HT1080 (cell line): ENCODE measurements at places on chromosomes 13 and 19. TPM values are rescaled to one million over a fixed set of nuclear protein-coding genes. Genes with fewer than 3 reads are reported as not detected.

Gene CPB2
- total RNA-seq, result 0.21 TPM in 1 of 2 replicates, not detected in the other

Gene ELAVL3
- total RNA-seq, result not detected in 2 replicates

Gene AMER2
- not detected in 2 replicates for total RNA-seq

Gene TMEM221
- not detected in 2 replicates for total RNA-seq

Gene WASF3
- total RNA-seq, result 5.9 and 6.5 TPM in 2 replicates

Gene ZNF534
- total RNA-seq, result 0.33 and 0.51 TPM in 2 replicates

Gene ADGRE3
- not detected in 2 replicates for total RNA-seq

Gene ERFL
- 0.72 TPM in 1 of 2 replicates, not detected in the other for total RNA-seq

Gene FLT3
- not detected in 2 replicates for total RNA-seq

- no peak for DNase-seq
These were observed 323.0 kb downstream of the DNAJC15 start for GRCh38 chr13:43346427-43346826.

GRCh38 chr19:33401683-33402420 is 28.3 kb downstream of the CEBPG start:
- DNase-seq, result no peak

- DNase-seq, result no peak
These were observed 75.9 kb downstream of the STK24 start for GRCh38 chr13:98500963-98501421.

GRCh38 chr19:42129399-42130253 is 2.6 kb downstream of the POU2F2 start:
- DNase-seq, result no peak

GRCh38 chr13:108346376-108346775 is 76.9 kb downstream of the TNFSF13B start:
- DNase-seq, result no peak

- no peak for DNase-seq
These were observed 2.7 kb downstream of the ZNF154 start for GRCh38 chr19:57706346-57706745.

DNA sequence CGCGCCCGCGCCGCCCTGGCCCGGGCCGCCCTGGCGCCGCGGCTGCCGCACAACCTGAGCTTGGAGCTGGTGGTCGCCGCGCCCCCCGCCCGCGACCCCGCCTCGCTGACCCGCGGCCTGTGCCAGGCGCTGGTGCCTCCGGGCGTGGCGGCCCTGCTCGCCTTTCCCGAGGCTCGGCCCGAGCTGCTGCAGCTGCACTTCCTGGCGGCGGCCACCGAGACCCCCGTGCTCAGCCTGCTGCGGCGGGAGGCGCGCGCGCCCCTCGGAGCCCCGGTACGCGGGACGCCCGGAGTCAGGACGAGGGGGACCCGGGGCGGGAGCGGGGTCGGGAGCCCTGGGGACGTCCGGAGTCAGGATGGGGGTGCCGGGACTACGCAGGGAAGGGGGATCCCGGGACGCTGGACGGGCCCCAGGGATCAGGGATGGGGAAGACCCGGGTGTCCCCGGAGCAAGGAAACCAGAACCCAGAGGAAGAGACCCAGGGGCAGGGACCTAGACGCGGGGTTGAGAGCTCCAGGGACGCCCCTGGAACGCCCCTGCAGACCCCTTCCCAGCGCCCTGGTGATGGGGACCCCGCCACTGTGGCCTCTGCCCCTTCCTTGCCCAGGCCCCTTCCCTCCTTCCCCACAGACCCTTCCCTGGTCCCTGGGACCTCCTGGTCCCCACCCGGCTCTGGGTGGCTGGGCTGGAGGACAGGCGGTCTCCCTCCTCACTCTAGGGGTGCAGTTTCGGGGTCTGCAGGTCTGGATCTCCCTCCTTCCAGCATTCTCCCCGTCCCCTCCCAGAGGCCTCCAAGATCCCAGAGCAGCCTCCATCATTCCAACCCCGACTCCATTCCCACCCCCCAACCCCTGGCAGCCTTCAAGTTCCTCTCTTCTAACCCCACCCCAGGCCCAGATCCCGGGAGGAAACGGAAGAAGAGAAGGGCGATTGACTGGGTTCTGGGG is 645 bp downstream of the GRIN3B start:
- DNase-seq, result no peak

GRCh38 chr13:45873491-45874325 is 22.2 kb upstream of the SIAH3 start:
- peak; percentile 90 for DNase-seq

DNA sequence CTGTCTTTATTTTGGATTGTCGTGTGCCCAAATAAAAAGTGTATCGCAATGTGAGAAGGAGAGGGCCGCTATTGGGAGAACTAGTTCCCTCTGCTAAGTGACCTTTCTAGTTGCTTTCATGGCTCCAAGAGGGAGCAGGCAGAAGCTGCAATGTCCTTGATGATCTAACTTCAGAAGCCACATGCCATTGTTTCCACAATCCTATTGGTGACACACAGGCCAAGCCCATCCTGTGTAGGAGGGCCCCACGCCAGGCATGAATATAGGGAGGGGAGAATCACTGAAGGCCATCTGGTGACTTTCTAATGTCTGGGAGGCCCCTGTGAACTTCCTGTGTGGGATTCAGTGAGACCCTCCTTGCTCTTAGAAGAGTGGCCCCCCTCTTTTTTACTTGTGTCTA is 47.8 kb upstream of the KPNA3 start:
- no peak for DNase-seq

DNA sequence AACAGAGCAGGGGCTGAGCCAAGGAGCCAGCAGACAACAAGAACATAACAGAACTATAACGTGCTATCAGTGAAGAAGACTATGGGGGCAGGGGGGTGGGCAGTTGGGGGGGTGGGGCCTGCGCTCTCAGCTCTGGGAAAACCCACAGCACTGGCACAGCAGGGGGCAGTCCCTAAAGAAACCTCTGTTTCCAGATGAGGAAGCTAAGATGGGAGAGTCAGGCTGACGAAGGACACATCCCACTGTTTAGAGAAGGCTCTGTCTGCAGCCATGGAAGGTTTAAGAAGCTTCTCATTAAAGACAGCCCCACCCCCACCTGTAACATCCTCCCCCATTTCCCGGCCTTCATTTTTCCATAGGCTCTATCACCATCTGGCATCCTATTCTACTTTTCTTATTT is 7.1 kb upstream of the DOCK9 start:
- no peak for DNase-seq

DNA sequence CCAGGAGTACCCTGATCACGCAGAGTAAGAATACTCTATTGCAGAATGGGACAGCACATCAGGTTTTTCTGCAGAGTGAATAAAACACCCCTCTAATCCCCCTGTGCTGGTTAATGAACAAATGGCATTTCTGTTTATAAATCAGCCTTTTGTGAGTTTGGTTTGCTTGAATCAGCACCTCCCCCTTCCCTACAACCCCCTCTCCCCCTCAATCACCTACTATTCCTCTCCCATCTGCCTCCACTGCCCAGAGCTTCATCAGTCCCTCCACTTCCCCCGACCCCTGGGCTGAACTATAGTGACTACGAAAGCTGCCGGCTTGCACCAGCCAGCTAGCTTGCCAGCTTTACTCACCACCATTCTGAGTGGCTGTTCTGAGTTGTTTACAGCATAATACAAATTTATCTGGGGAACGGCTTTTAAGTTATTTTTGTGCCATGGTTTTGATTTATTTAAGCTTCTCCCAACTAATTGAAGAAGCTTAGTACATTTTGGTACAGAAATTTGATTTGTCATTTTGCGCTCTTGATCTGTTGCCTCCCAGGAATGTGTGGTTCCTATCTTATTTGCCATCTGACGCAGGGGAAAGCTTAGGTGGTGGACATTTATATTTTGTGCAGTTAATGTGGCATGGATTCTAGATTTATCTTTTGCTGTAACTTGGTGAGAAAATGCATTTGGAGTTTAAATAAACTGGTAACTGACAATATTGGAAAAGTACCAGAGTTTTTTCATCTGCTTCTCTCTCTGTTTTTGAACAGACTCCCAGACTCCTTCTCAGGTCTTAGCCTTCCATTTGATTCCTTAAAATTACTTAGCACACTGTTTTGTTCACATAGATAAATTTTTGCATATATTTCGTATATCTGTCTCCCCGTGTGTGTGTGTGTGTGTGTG is 41.7 kb upstream of the WDFY2 start:
- DNase-seq, result no peak

GRCh38 chr19:11475861-11476260 is 5.0 kb downstream of the ELAVL3 start:
- DNase-seq, result no peak

DNA sequence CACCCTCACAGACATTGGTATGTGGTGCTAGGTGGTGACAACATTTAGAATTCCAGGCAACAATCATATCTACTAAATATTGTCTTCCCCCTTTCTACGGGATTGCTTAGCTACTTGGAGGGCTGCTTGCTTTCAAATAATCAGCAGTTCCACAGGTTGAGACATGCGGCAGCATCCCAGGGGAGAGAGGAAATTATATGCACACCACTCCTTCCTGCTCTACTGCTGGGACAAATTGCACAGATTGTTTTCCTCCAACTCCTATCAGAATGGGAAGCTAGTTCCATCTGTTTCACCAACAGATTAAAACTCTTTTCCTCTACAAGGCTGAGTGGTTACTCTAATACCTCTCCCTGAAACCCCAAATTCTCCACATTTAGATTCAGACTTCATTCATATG is 275.4 kb downstream of the DNAJC15 start:
- DNase-seq, result no peak

- no peak for DNase-seq
These were observed at the start of gene ARHGEF7 for GRCh38 chr13:111115061-111115964. ARHGEF7 (plus strand) TSS chr13:111115310; CDS start chr13:111115527, 217 bp downstream.
